Tibial nerve (tissue), 4 donors: ENCODE measurements at places on chromosomes 16 and 17. TPM values are rescaled to one million over a fixed set of nuclear protein-coding genes. Genes with fewer than 3 reads are reported as not detected.

The MRM3 gene
- total RNA-seq = 29.1 TPM

The NTN3 gene
- total RNA-seq = 0.39 TPM

The GAS7 gene
- 242 TPM for total RNA-seq

The HBA2 gene
- 33.3 TPM for total RNA-seq

The MT1A gene
- total RNA-seq = 18.8 TPM

The SIAH1 gene
- 40.8 TPM for total RNA-seq
